ENCODE measurements at places on chromosomes 2 and 18. TPM values are rescaled to one million over a fixed set of nuclear protein-coding genes. Genes with fewer than 3 reads are reported as not detected.

CCDC141 gene
- total RNA-seq = 2.1 TPM

DNA sequence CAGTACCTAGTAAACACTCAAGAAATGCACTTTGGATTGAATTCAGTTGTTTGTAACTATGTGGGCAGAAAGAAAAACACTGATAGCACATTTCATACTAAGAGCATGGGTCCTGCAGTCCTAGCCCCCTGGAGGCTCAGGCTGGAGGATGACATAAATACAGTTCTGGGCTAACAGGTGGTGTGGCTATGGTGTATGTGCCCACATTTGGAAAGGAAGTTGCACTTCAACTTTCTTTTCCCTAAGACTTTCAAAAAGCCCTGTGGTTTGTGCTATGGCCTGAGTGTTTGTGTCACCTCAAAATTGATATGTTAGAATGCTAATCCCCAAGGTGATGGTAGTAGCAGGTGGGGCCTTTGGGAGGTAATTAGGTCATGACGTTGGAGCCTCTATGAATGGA is 218.2 kb downstream of the CDCA7 start:
- DNase-seq = no peak

- no peak for DNase-seq
These were observed 20.5 kb downstream of the UBE2F start for GRCh38 chr2:237987268-237987667.

GREB1 gene
- total RNA-seq = 0.55 TPM

DYNC2LI1 gene
- 14.2 TPM for total RNA-seq

SLC9A4 gene
- not detected for total RNA-seq

RGPD6 gene
- total RNA-seq = 9.7 TPM

- DNase-seq = no peak
These were observed 14.6 kb upstream of the LAPTM4A start for GRCh38 chr2:20065885-20066602.

LAMA1 gene
- total RNA-seq = not detected

DNA sequence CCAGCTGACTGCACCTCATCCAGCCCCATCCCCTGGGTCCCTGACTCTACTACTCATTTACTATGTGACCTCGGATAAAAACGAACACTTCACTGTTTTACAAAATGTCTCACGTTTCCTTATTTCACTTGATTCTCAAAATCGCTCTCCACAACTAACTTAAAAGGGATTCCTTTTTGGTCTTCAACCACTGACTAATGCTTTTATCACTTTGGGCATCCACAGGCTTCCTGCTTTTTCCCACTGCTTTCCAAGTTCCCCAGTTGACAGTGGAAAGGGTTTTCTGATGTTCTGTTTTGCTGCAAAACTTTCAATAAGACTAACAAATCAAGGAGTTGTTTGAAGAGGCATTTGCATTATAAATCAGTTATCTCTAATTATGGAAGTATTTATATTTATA is 24.1 kb downstream of the EIF2AK3 start:
- no peak for DNase-seq

DNA sequence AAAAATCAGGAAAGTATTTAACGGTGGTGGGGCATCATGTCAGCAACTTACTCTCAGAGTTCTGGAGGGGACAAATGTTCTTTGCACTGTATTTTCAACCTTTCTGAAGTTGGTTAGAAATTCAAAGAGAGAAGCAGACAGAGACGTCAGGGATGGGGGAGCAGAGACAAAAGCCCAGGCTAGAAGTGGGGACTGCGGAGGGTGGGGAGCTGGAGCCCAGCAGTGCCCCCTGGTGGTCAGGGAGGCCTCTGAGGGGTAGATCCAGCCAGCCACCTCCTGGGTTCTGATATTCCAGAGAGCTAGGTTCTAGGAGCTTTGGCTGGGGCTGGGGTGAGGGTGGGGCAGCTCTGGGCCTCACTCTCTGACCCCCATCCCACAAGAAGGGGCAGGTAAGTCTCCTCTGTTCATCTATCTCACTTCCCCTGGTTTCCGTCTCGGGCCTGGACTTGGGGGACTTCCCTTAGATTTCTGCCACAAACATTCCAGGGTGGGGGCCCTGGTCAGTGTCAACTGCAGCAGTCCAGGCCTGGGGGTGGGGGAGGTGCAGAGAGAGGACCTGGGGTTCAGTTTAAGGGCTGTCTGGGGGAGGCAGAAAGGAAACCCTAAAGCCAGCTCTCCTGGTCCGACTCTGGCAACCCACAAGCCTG is 8.9 kb downstream of the TNS1 start:
- peak; percentile 16 for DNase-seq

DNA sequence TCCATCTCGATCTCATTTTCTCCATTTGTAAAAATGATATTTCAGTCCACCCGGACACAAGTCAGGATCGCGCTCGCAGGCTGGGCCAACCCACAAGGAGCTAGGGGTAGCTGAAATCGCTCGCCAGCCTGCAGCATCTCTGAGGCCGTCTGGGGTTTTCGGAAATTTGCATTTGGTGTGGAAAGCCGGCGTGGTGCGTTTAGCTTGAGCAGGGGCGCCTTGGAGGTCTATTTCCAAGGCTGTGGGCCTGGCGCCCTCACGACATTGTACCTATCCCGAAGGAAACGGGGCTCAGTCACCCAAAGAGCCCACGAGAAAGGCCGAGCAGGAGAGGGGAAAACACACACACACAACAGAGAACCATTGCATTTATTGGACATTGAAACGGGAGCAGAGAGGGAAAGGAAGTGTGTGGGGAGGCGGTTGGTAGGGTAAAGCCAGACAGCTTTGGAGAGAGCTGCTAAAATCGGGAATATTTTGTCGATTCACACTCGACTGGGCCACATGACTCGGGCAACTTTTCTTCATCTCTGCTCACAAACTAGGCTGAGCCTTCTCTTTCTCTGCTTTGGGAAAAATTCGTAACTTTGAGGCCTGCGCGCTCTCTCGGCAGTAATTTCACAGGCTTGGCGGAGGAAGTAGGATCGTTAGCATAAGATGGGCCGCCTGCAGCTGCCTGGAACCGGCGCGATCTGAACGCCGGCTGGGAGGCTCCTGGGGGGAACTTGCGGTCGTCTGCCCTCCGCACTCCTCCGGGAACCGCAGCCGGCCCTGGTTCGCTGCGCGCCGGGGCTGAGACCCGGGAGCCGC is 1.1 kb upstream of the HOXD8 start:
- DNase-seq = no peak

DNA sequence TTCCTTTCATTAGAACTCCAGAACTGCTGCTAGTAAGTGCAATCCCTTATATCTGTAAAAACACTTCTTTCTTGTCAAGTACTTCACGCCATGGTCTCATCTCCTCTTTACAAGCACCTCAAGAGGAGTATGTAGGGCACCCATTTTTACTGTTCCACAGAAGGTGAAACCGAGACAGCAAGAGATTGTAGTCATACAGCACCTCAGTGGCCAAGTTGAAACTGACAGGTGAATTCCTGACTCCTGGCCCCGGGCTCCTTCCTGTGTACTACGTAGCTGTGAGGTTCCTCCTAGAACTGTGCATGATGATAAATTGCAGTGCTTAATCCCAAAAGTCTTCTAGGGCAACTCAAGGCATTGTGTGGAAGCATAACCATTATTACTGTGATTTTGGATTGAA is 131.5 kb upstream of the MEIS1 start:
- no peak for DNase-seq

- DNase-seq = no peak
These were observed 129.3 kb downstream of the CAPN13 start for GRCh38 chr2:30677861-30678385.

DYNAP gene
- not detected for total RNA-seq

DNA sequence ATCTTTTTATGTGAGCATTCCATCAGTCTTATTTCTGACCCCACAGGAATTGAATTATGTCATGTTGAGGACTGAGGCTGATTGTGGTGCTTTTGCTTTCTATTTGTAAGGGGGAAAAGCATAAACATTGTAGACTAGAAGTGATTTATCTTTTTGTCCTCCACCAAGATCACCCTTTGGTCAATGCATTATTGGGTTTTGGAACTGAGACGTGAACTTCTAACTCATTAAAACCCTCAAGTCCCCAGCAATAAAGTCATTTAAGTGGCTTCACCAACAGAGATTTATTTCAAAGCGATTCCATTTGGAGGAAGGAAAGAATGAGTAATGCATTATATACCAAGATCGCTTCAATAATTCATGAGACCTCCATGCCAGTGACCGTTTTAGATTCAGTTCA is 75.5 kb upstream of the TXNDC2 start:
- DNase-seq = no peak

- DNase-seq = no peak
These were observed 49.6 kb downstream of the COL5A2 start for GRCh38 chr2:189129971-189130370.

ALPI gene
- not detected for total RNA-seq

DNA sequence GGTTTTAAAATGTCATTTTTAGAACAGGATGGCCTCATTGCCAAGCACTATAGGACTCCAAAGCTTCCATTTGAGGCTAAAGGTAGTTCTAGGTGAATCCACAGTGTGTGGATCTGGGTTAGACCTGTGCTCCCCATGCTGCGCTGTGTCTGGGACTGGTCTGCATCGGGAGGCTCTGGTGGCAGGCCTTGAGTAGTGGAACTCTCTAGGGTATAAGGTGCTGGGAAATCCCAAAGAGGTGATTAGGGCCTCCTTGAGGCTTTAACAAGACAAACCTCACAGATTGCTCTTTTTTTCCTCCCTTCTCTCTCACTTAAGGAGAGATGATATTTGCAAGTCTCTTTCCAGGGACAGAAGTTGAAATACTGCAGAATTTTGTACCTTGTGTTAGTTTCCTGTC is 9.3 kb downstream of the SEC11C start:
- DNase-seq = no peak

GRCh38 chr2:202566286-202566685 is 68.5 kb upstream of the FAM117B start:
- DNase-seq = no peak

FAM228A gene
- total RNA-seq = not detected

GRCh38 chr2:172442072-172442895 is 14.9 kb downstream of the ITGA6 start:
- DNase-seq = peak; percentile 61

- DNase-seq = no peak
These were observed 277.0 kb upstream of the MAP2 start for GRCh38 chr2:209146682-209147320.

DNA sequence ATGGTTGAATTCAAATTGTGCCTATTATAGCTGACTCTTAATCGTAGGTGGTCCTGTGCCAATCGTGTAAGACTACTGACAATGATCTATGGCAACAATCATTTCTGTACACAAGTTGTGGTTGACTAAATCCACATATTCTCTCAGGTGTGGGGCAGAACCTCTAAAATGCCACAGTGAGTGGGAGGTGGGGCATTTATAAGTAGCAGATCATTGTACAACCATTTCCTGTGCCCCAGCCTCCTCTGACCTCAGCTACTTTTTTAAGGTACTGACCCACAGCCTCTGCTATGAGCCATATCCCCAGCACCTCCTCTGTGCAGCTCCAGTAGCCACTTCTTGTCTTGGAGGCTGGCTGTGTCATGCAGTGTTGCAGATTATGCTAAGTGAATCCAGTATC is 48.6 kb upstream of the RAPH1 start:
- no peak for DNase-seq

- DNase-seq = no peak
These were observed 69.3 kb downstream of the NCKAP5 start for GRCh38 chr2:133498662-133499585.

- no peak for DNase-seq
These were observed 205.1 kb upstream of the DPP10 start for GRCh38 chr2:114237331-114237730.

PDE1A gene
- not detected for total RNA-seq

SCYGR4 gene
- not detected for total RNA-seq

DNA sequence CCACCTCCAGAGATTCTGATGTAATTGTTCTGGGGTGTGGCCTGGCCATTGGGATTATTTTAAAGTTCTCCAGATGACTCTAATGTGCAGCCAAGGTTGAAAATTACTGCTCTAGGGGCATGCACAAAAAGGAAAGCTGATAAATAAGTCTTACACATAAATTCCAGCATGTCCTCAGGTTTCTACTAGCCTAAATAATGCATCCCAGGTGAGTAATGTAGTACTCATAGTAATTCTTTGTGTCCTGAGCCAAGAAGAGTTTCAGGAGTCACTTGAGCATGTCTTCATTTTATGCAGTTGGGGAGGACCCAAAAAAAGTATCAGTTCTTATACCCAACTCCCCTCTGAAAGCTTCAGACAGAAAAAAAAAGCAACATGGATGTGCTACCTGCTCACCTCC is 130.1 kb upstream of the SP5 start:
- no peak for DNase-seq

RAB27B gene
- 0.15 TPM for total RNA-seq

DNA sequence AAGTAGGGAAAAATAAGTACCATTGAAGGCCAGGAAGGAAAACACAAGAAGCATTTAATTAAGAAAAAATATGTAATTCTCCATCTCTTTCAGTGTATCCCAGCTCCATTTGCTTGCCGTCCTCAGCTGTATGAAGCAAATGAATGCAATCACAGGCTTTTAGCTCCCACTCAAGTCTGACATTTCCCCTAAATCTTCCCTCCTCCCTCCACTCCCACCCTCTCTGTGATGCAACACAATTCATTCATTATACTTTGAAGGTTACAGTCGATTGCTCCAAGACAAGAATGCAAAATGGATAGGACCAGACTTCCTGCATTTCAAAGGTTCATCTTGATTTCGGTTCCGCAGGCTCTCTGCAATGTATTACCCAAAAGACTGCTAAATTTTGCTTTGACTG is 172.7 kb upstream of the SERPINE2 start:
- DNase-seq = no peak

ERFE gene
- total RNA-seq = not detected

DNA sequence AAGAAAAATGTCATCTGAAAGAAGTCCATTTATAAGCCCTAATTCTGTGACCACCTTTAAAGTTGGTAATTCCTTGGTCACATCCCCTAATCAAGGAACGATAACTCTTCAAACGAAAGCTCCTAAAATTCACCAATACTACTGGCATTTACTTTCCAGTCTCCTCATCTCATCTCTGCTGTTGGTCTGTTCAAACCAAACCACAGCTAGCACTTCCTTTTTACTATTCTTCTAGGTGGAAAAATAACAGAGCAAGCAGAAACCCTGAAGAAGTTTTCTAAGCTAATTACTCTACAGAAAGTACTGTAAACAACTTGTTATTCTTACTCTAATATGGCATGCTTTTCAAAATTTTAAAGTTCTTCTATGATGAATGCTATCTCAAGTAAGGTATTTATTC is 21.6 kb downstream of the TIA1 start:
- no peak for DNase-seq

GPR155 gene
- total RNA-seq = 6.2 TPM

PRKAG3 gene
- not detected for total RNA-seq

ERBB4 gene
- total RNA-seq = not detected

DNA sequence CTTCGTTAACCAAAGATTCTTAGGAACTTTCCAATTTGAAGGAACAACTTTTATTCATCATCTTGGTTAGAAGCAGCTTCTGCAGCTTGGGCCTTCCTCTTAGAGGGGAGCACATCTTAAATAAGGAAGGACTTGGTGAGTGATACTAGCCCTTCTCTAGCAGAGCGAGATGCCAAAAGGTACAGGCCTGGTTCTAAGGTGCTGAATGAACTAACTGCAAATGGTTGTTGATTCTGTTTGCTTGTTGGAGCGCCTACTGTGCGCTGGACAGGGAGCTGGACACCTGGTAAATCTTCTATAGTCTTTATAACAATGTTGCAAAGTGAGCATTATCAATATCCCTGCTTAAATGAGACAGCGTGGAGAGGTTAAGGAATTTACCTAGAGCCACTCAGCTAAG is 127.1 kb downstream of the MYCN start:
- no peak for DNase-seq

All from CD8-positive, alpha-beta memory T cell (primary cell).